ENCODE measurements at places on chromosomes 1 and 21.
A peak's percentile ranks its signal among the peaks of the same experiment; 100 is the strongest.

DNA sequence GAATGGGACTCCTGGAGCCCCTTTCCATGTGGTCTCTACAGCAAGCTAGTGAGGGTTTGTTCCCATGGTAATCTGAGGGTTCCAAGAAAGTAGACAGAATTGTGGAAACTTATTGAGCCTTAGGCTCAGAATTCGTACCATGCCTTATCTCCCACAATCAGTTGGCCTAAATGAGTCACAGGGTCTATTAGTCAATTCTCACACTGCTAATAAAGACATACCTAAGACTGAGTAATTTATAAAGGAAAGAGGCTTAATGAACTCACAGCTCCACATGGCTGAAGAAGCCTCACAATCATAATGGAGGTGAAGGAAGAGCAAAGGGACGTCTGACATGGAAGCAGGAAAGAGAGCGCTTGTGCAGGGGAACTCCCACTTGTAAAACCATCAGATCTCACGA is 106.6 kb upstream of the CXADR start:
- no peak for DNase-seq

DNA sequence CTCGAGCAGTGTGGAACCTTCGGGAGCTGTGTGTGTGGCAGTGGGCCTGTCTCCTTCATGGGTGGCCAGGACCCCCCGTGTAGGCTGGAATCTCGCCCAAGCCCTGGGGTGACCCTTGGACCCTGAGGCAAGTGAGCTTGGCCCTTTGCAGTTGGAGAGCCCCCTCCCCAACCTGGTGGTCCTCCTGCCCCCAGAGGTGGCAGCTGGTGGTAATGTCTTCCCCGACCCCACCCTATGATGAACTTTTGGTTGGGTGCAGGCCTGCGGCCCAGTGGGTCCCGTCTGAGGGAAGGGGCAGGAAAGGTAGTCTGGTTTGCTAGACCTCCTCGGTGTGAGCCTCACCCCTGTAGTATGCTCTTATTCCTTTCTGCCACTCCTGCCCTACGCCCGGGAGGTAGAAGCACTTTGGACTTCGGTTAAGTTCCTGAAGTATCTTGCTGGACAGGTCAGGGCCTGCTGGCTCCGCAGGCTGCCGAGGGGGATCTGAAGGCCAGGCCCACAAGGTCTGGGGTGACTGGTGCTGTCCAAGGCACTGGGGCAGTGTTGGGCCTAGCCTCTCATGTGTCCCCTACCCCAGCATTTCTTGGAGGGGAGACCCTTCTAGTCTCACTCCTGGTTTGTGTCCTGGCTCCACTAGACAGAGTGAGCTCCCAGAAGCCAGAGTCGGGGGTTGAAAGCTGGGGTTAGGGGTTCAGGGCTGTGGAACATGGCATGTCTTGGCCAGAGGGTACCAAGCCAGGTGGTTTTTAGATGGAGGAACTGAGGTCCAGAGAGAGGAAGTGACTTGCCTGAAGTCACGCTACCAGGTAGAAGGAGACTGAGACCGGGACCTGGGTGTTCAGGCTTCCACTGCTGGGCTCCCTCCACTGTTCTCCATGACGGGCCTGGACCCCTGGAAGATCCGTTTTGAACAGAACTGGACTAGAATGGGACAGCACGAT is 1.8 kb downstream of the ZNF362 start:
- DNase-seq: no peak

- DNase-seq: no peak
These were observed 16.0 kb upstream of the PIGV start for GRCh38 chr1:26771643-26772321.

- no peak for DNase-seq
These were observed 97.4 kb upstream of the ADGRL2 start for GRCh38 chr1:81703391-81703755.

- DNase-seq: no peak
These were observed 438.7 kb downstream of the PRDM2 start for GRCh38 chr1:14138687-14139086.

GRCh38 chr1:83828456-83828855 is 170.5 kb downstream of the TTLL7 start:
- DNase-seq: no peak

GRCh38 chr1:23619299-23620188 is 60.2 kb upstream of the ID3 start:
- no peak for DNase-seq

GRCh38 chr1:51489472-51489871 is 29.6 kb downstream of the EPS15 start:
- no peak for DNase-seq

DNA sequence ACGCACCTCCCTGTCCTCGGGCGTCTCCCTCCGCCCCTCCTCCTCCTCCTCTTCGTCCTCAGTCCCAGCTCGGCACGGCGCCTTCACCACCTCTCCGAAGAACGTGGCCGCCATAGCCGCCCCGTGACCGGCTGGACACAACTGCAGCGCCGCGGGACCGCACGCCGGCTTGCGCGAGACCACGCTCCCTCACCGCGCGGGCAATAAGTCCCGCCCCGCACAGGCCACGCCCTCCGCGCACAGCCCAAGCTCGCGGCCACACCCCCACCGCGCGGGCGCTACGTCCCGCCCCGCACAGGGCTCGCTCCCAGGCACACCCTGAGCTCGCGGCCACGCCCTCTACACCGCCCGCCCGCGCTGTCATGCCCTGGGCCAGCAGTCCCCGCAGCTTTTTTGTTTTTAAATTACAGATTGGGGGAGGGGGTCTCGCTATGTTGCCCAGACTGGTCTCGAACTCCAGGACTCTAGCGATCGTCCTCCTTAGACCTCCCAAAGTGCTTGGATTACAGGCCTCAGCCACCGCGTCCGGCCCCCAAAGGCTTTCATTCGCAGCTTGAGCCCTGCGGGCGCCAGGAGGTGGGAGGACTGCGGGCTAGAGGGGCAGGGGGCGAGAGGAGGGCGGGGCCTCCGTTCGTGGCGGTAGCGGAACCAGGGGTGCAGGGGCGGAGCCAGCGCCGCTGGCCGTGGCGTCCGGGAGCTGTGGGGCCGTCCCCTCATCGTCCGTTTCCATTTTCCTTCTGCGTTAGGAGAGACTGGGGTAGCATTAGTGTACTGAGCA is at the start of gene PSMG1:
PSMG1 (minus strand) TSS at position 180 of the 778 bp plus-strand sequence; CDS start at position 114, 66 bp downstream.
- DNase-seq: peak; percentile 95

DNA sequence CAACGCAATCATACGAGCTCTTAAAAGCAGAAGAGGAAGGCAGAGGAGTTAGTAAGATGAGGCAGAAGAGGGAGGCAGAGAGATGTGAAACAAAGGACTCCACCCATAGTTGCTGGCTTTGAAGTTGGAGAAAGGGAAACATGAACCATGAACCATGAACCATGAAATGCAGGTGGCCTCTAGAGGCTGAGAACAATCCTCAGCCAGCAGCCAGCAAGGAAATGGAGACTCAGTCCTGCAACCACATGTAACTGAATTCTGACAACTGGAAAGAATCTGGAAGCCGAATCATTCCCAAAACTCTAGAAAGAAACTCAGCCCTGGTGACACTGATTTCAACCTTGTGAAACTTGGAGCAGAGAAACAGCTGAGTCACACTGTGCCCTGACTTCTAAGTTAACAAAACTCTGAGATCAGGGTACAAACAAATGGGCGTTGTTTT is 10.1 kb downstream of the DIPK1A start:
- DNase-seq: no peak

GRCh38 chr21:17472592-17473271 is 40.1 kb upstream of the CXADR start:
- DNase-seq: no peak

DNA sequence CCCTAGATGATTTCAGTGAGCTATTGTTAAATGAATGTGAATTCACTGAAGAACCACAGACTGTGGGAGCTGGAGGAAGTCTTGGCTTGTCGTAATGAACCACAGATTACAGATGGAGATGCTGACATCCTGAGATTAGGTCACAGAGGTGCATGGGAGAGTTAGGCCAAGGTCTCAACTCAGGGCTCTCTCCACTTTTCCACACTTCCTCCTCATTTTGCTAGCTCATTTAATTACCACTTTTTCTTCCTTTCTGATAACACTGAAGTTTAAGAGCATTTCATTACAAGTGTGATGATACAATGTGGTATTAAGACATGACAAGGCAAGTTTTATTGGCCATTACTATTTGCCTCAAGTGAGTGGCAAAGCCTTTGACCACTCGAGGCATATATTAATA is 30.8 kb downstream of the ST6GALNAC3 start:
- no peak for DNase-seq

- DNase-seq: no peak
These were observed 1.2 kb downstream of the ADAMTS4 start for GRCh38 chr1:161197560-161198193.

GRCh38 chr21:14585122-14585521 is 39.0 kb upstream of the SAMSN1 start:
- no peak for DNase-seq

- DNase-seq: no peak
These were observed 5.0 kb upstream of the HHIPL2 start for GRCh38 chr1:222552882-222553281.

GRCh38 chr1:164982545-164982944 is 374.0 kb downstream of the LMX1A start:
- no peak for DNase-seq

GRCh38 chr1:203630697-203631096 is 4.1 kb downstream of the ATP2B4 start:
- no peak for DNase-seq

DNA sequence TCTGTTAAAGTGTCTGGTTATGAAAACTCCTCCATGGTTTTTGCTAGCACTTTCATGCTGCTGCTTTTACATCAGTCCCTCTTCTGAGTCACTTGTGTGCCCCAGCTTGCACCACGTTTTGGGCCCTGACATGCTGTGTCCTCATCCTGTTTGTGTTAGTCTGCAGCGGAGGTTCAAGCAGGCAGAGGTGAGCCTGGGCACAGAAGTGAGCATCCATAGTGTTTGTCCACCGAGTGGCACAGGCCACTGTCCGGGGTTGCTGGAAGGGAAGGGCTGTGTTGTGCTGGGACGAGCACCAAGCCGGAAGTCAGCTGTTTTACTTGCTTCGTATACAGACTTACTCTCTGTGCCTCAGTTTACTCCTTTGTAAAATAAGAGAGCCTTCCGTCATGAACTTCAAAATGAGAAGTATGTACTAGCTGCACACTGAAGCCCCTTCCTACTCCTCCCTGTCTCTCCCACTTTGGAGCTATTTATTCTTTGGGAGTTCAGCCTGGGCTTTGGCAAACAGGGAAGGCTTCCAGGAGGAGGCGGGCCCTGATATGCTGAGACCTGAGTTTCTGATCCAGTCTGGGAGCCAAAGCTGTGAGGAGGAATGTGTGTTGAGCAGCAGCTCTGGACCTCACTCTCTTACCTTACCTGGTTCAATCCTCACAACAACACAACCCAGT is 10.7 kb upstream of the LAPTM5 start:
- no peak for DNase-seq

DNA sequence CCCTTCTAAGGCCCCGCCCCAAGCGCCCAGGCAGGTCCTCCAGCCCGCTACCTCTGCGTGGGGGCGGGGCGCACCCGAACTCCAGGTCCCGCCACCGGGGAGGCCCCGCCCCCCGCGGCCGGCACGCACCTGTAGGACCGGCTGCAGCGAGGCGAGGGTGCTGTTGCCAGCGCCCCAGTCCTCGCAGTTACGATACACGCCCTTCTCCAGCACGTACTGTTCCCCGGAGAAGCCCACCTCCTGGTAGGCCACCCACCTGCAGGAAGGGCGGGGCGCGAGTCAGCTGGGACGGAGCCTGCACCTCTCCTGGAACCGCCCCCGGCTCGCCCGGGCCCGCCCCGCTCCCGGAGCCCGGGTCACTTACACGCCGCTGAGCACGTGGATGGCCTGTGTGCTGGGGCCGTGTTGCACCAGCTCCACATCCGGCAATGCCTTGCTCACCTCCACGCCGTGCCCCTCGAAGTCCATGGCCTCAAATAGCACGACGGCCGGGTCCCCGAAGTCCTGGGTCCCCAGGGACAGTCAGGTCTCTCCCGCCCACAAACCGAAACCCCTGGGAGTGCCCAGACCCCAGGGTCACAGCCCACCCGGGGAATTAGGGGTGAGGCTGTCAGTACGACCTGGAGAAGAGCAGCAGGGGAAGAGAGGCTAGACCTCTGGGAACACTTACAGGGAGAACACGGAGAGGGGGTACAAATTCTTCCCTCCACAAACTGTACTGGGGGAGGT is 17.3 kb downstream of the CRYBG2 start:
- peak; percentile 63 for DNase-seq

DNA sequence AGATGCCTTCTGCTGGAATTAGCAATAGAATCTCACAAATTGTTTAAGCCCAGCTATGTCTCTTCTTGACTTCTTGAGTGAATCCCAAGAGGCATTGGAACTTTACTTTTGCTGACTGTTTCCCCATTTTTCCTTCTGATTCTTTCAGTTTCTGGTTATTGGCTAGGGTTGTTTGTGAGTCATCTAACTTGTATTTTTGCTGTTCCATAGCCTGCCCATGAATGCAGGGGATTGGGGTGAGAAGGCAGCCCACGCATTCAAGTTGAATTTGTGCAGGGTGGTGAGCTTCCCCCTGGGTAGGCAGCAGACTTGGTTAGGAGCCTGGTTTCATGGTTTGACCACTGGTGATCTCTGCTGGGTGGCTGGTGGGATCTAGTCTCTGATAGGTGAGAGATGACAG is 10.4 kb upstream of the KLF17 start:
- DNase-seq: no peak

GRCh38 chr1:178310685-178311105 is 186.1 kb downstream of the CLEC20A start:
- no peak for DNase-seq

DNA sequence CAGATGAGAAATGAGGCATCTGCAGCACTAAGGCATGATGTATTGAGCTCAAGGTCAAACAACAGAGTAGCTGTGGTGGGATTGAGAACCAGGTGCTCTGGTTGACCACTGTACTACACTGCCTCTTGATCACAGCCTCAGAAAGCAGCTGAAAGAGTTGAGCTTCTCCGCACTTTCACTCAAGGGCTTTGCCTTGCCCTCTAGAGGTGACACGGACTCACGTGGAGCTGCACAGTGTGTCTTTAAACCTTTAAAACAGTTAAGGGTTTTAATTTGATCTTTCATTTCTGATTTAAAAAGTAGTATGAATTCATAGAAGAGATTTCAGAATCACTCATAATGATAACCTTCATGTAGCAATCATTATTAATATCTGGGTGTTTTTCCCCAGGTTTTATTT is 132.5 kb downstream of the RWDD3 start:
- no peak for DNase-seq

GRCh38 chr1:115545791-115546733 is 95.7 kb upstream of the VANGL1 start:
- DNase-seq: peak; percentile 19

GRCh38 chr1:77120950-77121349 is 98.3 kb downstream of the PIGK start:
- DNase-seq: no peak

GRCh38 chr1:56287721-56288120 is 291.6 kb downstream of the PLPP3 start:
- DNase-seq: no peak

- DNase-seq: no peak
These were observed 1.4 kb downstream of the ZBTB8A start for GRCh38 chr1:32540605-32541004.

- no peak for DNase-seq
These were observed 11.0 kb downstream of the KCNC4 start for GRCh38 chr1:110221119-110221518.

GRCh38 chr1:96634883-96635282 is 86.7 kb upstream of the PTBP2 start:
- DNase-seq: no peak

All from head of caudate nucleus (tissue), 42 donors.